Psoas muscle (tissue), 8 donors: ENCODE measurements at places on chromosomes 13 and 19. TPM values are rescaled to one million over a fixed set of nuclear protein-coding genes. Genes with fewer than 3 reads are reported as not detected.
A peak's percentile ranks its signal among the peaks of the same experiment; 100 is the strongest.

DNA sequence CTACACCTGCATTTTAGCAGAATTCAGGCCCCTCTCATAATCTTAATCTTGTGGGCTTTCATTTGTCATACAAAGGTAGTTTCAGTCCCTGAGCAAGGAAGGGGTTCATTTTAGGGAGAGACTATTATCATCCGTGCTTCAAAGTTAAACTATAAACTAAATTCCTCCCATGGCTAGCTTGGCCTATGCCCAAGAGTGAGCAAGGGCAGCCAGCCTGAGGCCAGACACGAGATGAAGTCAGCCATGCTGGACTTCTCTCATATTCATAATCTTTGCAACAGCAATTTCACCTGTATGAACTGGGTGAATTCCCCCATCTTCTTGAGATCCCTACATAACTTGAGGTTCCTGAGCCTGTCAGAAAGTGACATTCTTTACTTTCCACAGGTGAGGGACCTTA is 13.0 kb downstream of the ERICH4 start:
- H3K4me1 ChIP-seq, result no peaks in the 10 kb centered on the region
- H3K27me3 ChIP-seq, result peaks cover 4% of the 10 kb centered on the region
- H3K36me3 ChIP-seq, result no peaks in the 10 kb centered on the region
- no peak for DNase-seq
- no peak overlapping the region for H3K4me3 ChIP-seq

DNA sequence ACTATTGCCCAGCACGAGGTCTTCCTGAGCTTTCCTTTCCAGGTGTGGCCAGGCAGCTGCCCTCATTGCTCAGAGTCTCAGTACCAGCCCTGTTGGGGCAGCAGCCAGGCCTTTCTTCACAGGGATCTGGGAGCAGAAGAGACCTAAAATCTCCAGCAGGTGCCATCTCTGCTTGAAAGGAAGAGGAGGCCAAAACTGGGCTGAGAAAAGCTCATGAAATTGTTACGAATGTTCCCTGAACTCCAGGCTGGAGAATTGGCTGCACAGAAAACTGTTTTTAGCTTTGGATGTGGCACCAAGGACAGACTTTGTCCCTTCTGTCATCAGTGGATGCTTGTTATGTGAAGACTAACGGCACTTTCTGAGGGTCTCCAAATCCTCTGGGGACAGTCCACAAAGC is 8.7 kb upstream of the PEPD start:
- H3K4me1 ChIP-seq, result no peaks in the 10 kb centered on the region
- no peak for DNase-seq
- no peaks in the 10 kb centered on the region for H3K27me3 ChIP-seq

PLIN4 gene
- 219 TPM for total RNA-seq

GRCh38 chr19:52665529-52665928 is 27.4 kb upstream of the ZNF83 start:
- H3K27me3 ChIP-seq, result no peaks in the 10 kb centered on the region
- no peak overlapping the region for H3K4me3 ChIP-seq
- no peaks in the 10 kb centered on the region for H3K4me1 ChIP-seq
- H3K36me3 ChIP-seq, result peaks cover 1% of the 10 kb centered on the region
- no peak overlapping the region for H3K27ac ChIP-seq

DNA sequence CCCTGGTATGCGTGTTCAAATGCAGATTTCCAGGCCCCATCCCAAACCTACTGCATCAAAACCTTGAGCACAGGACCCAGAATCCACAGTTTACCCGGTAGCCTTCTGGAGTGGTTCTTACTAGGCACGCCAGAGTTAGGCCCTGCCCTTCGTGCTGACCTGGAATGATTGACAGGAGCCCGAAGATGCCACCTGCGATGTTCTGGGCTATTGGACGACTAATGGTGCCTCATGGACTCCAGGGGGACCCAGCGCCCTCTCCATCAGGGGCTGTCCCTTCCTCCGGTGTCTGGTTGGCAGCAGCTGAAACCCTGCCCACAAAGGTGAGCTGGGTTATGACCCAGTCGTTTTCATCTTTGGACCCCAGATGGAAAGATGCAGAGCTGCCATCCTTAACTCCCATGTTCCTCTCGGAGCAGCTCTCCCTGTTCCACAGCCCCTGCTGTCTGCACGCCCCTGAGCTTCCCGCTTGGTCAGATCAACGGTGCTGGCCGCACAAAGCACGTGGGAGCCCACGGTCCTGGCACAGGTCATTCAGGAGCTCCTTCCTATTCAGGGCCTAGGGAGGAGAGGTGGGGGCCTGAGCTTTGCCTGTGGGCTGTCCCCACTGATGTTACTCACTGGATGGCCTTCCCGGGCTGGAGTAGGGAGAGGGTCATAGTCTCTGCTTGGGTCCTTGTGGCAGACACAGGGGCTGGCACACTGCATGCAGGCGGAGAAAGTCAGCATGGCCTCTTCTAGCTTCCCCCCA is 65.8 kb downstream of the GPR12 start:
- H3K36me3 ChIP-seq, result no peaks in the 10 kb centered on the region
- H3K4me1 ChIP-seq, result no peaks in the 10 kb centered on the region
- no peaks in the 10 kb centered on the region for H3K27me3 ChIP-seq
- H3K27ac ChIP-seq, result no peak overlapping the region

DNA sequence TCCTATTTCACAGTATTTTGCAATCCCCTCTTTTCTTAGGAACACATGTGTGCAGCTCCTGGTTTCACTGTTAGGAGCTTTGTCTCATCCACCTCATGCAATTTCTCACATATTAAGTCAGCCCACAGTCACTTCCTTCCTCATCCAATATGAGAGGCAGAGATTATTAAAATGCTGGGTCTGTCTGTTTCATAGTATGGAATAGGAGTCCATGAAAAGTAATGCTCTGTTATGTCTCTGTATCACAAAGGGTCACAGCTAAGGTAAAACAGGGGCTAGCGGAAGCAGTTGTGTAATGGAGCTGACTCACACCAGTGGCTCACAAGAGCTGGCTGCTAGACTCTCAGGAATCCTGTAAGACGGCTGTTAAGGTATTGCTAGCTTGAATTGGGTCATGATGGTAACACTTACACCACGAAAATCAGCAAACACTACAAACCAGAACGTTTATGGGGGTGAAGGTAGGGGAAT is 216.5 kb downstream of the EFNB2 start:
- H3K27me3 ChIP-seq, result no peaks in the 10 kb centered on the region
- no peak overlapping the region for H3K4me3 ChIP-seq
- H3K4me1 ChIP-seq, result no peaks in the 10 kb centered on the region
- no peak for DNase-seq
- H3K36me3 ChIP-seq, result no peaks in the 10 kb centered on the region

KLHL26 gene
- 5.2 TPM for total RNA-seq

DNA sequence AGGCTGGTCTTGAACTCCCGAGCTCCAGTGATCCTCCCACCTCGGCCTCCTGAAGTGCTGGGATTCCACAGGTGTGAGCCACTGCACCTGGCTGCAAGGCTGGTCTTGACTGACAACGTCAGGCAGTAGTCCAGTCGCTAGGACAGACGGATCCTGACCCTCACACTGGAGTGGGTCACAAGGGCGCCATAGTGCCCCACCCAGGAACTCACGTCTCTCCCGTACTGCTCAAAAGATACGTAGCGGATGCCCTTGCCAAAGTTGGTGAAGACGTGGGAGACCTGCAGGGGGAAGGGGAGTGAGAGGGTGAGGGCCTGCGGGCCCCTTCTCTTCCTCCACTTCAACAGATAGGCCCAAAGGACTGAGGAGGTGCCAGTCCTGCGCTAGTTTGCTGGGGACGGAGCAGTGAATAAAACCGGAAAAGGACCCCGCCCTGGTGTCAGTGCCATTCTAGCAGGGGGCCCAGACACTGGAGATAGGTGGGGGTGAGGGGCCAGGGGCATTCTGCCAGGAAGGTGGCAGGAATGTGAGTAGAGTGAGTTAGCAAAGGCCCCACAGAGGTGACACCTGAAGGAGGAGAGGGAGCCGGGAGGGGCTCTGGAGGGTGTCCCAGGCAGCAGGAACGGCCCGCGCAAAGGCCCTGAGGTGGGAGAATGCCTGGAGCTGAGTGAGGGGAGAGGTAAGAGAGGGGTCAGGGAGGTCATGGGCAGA is 11.9 kb downstream of the MRPS12 start:
- no peak for DNase-seq
- no peaks in the 10 kb centered on the region for H3K4me1 ChIP-seq
- no peak overlapping the region for H3K4me3 ChIP-seq
- no peaks in the 10 kb centered on the region for H3K36me3 ChIP-seq
- H3K27ac ChIP-seq, result no peak overlapping the region
- H3K27me3 ChIP-seq, result no peaks in the 10 kb centered on the region

B3GNT3 gene
- not detected for total RNA-seq

ANKLE1 gene
- total RNA-seq, result not detected

DNA sequence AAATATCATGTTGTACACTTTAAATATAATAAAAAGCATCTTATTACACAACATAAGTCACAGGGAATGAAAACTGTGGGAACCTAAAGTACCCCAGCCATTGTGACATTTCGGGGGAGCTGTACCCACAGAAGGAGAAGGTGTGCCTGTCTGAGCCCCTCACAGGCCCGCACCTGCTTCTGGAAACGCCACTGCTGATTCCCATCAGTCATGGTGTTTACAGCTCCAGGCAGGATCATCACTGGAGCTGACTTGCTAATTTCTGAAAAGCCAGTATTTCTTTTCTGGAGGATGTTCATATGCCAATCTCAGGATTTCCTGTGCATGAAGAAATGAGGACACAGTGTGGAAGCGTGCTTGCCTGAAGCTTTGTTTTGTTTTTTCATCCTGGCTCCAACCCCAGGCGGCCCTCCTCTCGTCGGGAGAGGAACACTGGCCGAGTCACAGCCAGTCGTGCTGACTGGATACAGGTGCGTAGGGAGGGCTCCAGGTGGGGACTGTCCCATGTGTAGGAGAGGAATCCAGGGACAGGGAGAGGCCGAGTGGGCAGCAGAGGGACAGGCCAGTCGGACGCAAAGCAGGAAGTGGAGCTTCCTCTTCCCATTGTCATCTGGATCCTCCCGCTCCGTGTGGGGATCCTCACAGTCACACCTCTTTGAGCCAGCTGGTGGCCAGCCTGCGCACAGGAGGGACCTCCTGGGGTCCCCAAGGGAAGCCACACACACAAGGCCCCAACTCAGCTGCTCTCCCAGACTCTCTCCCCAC is 4.2 kb upstream of the ATP12A start:
- no peak overlapping the region for H3K27ac ChIP-seq
- no peak for DNase-seq
- H3K27me3 ChIP-seq, result peaks cover 8% of the 10 kb centered on the region
- no peaks in the 10 kb centered on the region for H3K36me3 ChIP-seq

VASP gene
- total RNA-seq, result 32.8 TPM

GRCh38 chr13:111323549-111323948 is 3.1 kb downstream of the TEX29 start:
- DNase-seq, result no peak
- no peaks in the 10 kb centered on the region for H3K36me3 ChIP-seq
- H3K4me1 ChIP-seq, result no peaks in the 10 kb centered on the region
- H3K27ac ChIP-seq, result no peak overlapping the region

DNA sequence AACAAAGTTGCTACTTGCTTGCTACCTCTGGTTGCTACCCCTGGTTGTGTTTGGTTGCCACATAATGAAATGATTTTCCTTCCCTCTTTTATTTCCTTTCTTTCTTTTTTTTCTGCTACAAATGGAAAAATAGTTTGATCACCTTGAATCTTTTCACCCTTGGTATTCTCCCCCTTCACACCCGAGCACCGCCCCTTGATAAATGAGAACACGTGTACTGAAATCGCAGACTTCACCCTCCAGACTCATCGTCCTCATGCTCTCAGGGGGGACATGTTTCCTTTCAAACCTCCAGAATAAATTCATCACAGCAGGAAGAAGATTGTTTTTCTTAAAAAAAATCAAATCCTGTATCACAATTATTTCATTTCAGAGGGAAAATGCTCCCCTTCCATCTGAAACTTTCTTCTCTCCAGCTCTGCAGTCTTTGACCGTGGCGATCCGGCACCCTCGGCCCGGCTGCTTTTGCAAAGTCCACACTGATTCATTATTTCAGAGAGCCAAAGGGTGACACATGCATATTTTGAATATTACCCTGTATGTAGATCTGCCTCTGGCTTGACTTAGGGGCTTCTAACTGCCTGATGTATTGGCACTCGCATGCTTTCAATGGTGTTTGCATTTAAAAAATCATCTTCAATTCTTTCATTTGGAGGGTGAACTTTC is 222.6 kb upstream of the MAB21L1 start:
- H3K27me3 ChIP-seq, result peaks cover 7% of the 10 kb centered on the region
- no peak overlapping the region for H3K4me3 ChIP-seq
- no peak for DNase-seq
- no peaks in the 10 kb centered on the region for H3K36me3 ChIP-seq

DNA sequence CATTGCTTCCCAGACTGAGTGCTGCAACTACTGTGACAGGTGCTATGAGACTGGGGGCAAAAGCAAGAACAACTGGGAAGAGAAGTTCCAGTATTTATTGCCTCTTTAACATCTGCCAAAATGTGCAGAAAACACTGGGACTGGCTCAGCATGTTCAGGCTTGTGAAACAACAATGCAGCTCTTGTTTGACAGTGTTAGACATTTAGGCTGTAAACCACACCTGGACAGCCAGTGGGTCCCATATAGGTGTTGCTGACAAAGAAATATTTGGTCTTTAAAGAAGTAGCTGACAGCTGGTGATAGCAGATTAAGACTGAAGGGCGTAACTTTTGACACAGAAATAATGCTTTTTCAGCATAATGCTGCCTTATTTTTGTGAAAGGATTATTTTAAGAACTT is 88.1 kb downstream of the STOML3 start:
- no peaks in the 10 kb centered on the region for H3K4me1 ChIP-seq
- DNase-seq, result no peak
- H3K27me3 ChIP-seq, result no peaks in the 10 kb centered on the region
- no peaks in the 10 kb centered on the region for H3K36me3 ChIP-seq
- no peak overlapping the region for H3K27ac ChIP-seq
- H3K4me3 ChIP-seq, result no peak overlapping the region

GRCh38 chr13:99911965-99912566 is 59.5 kb downstream of the ZIC5 start:
- no peak overlapping the region for H3K27ac ChIP-seq
- no peak overlapping the region for H3K4me3 ChIP-seq
- no peaks in the 10 kb centered on the region for H3K27me3 ChIP-seq
- no peaks in the 10 kb centered on the region for H3K4me1 ChIP-seq

CILP2 gene
- not detected for total RNA-seq

SLC1A6 gene
- not detected for total RNA-seq

GRCh38 chr13:27708325-27708724 is 84.0 kb upstream of the GSX1 start:
- peaks cover 6% of the 10 kb centered on the region for H3K27me3 ChIP-seq
- no peak overlapping the region for H3K4me3 ChIP-seq
- no peaks in the 10 kb centered on the region for H3K36me3 ChIP-seq

SPRY2 gene
- total RNA-seq, result 26.5 TPM

DNA sequence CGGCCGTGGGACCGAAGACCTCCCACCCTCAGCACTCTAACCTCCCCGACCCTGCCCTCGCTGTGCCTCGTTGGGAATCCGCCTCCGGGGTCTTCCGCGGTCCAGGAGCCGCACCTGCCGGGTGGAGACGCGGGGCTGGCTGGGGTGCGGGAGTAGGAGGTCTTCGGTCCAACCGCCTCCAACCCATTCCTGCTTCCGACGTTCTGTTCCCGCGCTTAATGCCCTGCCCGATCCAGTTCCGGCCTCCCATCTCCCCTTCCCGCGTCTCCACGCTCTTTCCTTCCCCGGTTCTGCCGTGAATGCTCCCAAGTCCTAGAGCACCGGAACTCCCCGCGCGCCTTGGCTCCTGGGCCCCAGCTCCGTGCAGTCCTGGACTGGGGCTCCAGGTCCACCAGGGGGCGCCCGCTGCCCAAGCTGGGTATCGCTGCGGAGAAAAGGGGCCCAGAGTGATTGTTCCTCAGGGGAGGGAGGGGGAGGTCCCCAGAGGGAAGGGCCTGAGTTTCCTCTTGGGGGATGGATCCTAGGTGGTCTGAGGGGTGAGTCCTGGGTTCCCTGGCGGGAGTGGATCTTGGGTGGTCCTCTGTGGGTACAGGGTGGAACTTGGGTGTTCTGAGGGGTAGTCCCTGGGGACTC is 14.1 kb upstream of the TNFSF9 start:
- peak overlapping the region; percentile 83 for H3K4me3 ChIP-seq
- peak; percentile 95 for DNase-seq
- H3K4me1 ChIP-seq, result peaks cover 16% of the 10 kb centered on the region
- H3K36me3 ChIP-seq, result no peaks in the 10 kb centered on the region
- H3K27ac ChIP-seq, result peak overlapping the region; percentile 85
